Right ventricle myocardium inferior (tissue), 1 donor: ENCODE measurements at places on chromosomes 3 and 15.
A peak's percentile ranks its signal among the peaks of the same experiment; 100 is the strongest.

GRCh38 chr3:65952842-65953241 is 85.9 kb downstream of the MAGI1 start:
- no peak for DNase-seq

- DNase-seq: no peak
Observed at GRCh38 chr15:89043031-89044002, 44.9 kb upstream of the ABHD2 start.

GRCh38 chr3:107907996-107908395 is 182.8 kb downstream of the CD47 start:
- no peak for DNase-seq

DNA sequence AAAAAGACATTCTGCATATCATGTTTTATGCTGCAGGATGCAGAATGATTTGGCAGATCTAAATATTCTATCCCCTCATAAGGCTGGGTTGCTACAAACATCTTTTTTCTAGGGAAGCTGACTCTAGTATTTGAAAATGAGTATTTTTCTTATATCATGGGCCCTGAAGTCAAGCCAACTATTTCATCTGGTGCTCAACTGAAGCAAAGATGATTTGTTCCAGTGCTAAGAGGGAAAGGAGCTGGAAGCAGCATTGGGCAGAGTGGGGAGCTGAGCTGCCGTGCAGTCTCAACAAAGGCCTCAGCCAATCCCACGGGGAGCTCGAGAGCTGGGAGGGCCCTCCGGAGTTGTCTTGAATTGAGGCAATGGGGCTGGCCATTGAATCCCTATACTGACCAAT is 155.3 kb upstream of the SLCO3A1 start:
- DNase-seq: no peak

GRCh38 chr3:43540624-43541023 is 81.2 kb downstream of the ANO10 start:
- no peak for DNase-seq

- DNase-seq: no peak
Observed at GRCh38 chr3:32359766-32360492, 31.7 kb upstream of the CMTM7 start.

DNA sequence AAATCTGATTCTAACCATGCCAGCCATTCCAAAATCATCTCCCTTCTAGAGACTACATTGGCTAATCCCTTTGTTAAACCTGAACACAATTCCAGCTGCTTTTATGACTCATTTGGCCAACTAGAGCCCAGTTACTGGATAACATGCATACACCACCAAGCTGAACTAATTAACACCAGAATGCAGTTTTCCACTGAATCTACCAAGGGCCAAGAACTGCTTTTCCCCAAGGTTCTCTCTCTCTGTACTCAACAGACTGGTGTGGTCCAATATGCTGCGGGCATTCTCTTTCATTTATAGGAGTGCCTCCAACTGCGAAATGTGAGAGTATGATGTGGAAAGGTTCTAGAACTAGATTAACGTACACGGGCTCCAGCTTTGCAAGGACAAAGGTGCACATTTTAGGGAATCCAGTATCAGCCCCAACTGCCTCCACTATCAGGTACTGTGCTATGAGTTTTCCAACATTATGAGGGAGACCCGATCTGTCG is 1.5 kb downstream of the CHSY1 start:
- no peak for DNase-seq

DNA sequence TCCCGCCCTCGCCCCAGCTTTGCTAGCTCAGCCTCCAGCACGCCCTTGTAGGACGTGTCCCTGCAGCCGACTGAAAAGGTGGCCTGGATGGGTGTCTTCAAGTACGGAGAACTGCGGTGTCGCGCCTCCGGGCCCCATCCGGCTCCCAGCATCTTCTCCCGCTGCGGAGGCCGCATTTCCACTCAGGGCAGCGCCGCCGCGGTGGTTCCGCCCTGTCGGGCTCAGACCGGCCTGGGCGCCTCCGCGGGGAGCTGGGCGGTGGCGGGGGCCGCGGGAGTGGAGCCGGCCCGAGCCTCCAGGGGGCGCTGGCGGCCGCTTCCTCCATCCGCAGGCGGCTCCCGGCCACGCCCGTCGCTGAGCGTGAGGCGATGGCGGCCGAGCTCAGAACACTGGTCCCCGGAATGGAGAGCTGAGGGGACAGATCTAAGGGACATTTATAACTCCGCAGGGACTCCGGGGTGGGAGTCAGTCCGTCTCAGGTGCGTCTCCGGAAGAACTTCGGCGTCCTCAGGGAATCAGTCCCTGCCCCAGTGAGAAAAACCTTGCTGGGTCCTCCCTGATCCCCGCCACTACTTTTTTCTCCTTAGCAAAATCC is 13.6 kb upstream of the SMCO1 start:
- DNase-seq: peak; percentile 93

DNA sequence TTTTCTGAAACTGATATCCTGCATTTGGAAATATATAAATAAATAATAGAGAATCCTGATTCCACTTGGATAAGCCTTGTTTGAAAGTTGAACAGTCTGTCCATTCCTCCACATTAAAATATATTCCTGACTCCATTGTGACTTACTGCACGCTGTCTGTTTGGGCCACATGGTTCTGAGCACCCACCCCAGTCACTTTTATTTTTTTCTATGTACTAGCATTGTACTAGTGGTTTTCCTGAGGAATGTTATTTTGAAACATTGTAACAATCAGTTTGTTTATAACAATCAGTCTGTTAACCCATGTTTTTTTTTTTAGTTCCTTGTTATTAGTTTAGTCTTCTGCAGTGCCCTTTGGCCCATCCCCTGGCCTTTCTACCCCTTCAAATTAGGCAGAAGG is 87.4 kb upstream of the CCNL1 start:
- no peak for DNase-seq

- DNase-seq: no peak
Observed at GRCh38 chr3:163045945-163046344, 1549.3 kb downstream of the OTOL1 start.

DNA sequence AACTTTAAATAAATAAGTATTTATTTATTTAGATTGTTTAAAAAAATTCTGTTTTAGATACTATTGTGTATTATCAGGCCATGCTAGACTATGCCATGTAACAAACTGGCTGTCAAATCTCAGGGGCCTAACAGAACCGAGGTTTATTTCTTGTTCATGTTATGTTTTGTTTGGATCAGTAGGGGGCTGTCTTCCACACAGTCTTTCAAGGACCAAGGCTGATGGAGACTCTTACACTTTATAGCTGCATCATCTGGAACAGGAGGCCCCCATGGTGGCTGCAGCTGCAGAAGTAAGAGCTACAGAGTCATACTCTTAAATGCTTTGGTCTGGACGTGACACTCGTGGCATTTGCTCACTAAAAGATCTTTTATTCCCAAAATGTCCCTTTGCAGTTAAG is 33.0 kb upstream of the ARL14 start:
- no peak for DNase-seq

- no peak for DNase-seq
Observed at GRCh38 chr15:59461521-59461920, 23.5 kb downstream of the FAM81A start.

DNA sequence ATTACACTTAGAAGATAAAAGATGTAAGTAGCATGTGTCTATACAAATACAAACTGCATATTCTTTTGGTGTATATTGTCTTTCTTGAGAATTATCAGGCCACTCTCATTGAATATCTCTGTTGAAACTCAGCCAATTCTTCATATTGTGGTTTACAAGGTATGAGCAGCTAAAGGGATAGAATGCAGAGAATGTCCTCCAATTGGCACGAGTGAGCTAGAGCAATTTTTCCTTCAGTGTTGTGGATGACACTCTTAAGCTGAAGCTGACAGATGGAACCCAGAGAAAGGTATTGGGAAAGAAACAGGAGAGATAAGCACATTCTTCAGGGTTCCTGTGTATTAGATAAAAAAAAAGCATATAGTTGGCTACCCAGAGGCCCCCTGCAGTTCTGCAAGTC is 453.1 kb downstream of the EPHA3 start:
- DNase-seq: no peak

DNA sequence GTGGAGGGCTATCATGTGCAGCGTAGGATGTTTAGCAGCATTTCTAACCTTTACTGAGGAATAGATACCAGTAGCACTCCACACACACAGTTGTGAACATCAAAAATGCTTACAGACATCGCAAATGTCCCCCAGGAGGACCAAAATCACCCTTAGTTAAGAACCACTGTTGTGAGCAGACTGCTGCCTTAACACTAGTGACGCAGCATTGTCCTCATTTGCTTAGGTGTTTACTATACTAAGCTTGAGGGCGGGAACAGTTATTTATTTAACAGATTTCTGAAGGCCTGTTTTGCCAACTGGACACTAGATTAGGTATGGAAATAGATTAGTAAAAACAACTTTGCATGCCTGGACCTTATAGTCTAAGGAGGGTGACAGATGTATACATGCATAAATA is 2.3 kb downstream of the PPP2R3A start:
- no peak for DNase-seq

GRCh38 chr15:53548236-53548635 is 211.2 kb downstream of the WDR72 start:
- DNase-seq: no peak

DNA sequence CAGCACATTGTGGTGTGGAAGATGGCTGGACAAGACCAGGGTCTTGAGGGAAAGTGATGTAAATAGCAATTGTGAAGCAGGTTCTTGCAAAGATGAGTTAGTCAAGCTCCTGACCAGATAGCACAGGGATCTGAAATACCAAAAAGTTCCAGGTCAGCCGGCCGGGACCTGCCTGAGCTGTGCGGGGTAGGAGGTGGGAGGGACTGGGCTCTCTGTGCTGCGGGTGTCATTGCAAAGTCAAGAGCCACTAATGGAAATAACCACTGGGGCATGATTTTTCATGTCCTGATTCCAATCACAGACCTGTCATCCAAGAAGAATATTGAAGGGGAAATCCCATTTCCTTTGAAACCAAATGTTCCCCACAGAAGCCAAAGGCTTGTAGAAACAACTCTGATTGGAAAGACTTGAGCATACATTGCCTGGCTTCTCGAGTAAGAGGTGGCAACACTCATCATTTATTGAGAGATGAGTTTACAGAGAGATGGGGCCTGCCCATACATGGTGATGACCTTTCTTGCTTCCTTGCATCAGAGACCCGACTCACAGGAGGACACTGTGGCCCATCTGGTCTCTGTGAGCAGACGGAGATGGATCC is 44.2 kb upstream of the KY start:
- DNase-seq: no peak

DNA sequence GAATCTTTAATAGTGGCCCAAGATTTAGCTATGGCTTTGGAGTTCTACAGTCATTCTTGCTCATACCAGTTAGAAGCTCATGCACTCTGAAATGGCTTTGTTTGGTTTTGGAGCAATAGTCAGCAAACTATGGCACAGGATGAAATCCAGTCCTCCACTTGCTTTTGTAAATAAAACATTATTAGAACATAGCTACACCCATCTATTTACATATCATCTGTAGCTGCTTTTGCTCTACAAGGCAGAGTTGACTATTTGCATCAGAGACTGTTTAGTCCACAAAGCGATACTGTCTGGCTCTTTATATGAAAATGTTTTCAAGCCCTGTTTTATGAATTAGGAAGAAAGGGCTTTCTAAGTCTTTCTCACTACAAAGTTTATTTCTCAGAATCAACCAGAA is 716.9 kb downstream of the AGBL1 start:
- no peak for DNase-seq

DNA sequence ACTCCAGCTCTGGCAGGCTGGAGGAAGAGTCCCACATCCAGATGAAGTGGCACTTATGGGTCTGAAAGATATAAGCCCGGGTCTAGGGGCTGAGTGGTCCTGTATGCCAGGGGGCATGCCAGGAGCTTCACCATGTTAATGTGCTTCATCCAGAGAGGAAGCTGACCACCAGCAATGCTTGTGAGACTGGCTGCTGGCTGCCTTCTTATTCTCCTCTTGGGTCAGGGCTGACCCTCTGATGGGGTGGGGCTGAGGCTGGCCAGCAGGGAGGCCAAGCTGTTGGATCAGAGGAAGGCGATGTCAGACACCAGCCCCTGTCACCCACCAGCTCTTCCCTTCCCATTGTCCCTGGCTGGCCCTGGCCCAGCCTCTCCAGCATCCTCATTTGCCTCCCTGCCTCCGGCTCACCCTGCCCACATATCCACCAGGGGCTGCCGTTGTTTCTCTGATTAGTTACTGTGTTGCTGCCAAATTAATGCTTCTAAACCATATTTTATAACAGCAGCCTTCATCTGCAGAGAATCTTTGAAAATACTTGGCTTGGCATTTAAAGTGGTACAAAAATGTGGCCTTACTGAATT is 20.4 kb upstream of the PSTPIP1 start:
- no peak for DNase-seq

DNA sequence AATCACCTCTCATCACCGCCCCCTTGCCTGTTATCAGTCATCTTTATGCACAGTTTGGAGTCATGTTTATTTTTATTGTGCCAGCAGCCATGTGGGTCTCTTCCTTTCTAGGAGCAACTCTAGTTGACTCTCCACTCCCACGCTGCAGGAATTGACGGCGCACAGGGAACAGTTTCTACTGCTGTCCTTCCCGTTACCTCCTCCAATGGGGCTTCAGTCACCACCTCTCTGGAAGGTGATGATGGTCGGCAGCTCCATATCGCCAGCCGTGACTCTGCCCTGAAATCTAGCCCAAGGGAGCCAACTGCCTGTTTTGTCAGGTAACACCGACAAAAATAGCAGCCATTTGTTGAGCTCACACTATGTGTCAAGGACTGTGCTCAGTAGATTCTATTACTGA is 35.6 kb upstream of the FAM107A start:
- DNase-seq: no peak

DNA sequence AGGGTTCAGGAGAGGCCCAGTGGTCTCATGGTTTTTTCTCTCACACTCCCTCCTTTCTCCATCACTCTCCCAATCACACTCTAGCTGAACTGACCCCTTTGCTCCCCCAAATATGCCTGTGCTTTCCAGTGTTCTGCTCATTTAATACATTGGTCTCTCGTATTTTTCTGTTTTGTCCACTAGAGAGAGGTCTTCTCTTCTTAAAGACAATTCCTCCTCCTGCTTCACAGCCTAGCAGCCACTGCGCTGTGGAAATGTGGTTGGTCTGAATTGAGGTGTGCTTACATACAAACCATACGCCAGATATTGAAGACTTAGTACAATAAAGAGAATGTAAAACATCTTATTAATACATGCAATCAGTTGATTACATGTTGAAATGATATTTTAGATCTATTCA is 60.6 kb upstream of the XCR1 start:
- no peak for DNase-seq

GRCh38 chr3:52350981-52351761 is 35.1 kb downstream of the DNAH1 start:
- DNase-seq: no peak
